ENCODE measurements at places on chromosomes 1 and 21. TPM values are rescaled to one million over a fixed set of nuclear protein-coding genes. Genes with fewer than 3 reads are reported as not detected.

Gene NTMT2
- polyA plus RNA-seq: not detected

Gene MAN1C1
- 13.9 TPM for polyA plus RNA-seq

Gene C1orf185
- not detected for polyA plus RNA-seq

Gene LPAR3
- 1.4 TPM for polyA plus RNA-seq

Gene LCE1C
- not detected for polyA plus RNA-seq

Gene BLZF1
- polyA plus RNA-seq: 32.2 TPM

Gene SUSD4
- 19.2 TPM for polyA plus RNA-seq

Gene BNIPL
- 3.4 TPM for polyA plus RNA-seq

Gene GABRD
- 2.1 TPM for polyA plus RNA-seq

Gene NOS1AP
- 10.7 TPM for polyA plus RNA-seq

Gene RGS13
- not detected for polyA plus RNA-seq

Gene MTARC1
- 26.8 TPM for polyA plus RNA-seq

Gene TTF2
- 32.1 TPM for polyA plus RNA-seq

Gene CFAP126
- 15.2 TPM for polyA plus RNA-seq

Gene VPS26C
- 49.8 TPM for polyA plus RNA-seq

Gene NHLH1
- polyA plus RNA-seq: 0.22 TPM

Gene WNT4
- polyA plus RNA-seq: 6.7 TPM

Gene LIN28A
- polyA plus RNA-seq: 0.15 TPM

Gene RNU1-1
- polyA plus RNA-seq: 1.9 TPM

Gene SLC9C2
- 0.27 TPM for polyA plus RNA-seq

Gene GPR52
- not detected for polyA plus RNA-seq

Gene IGSF21
- 0.12 TPM for polyA plus RNA-seq

Gene FNBP1L
- polyA plus RNA-seq: 136 TPM

Gene CHIT1
- 0.10 TPM for polyA plus RNA-seq

Gene S100A7
- 0.43 TPM for polyA plus RNA-seq

Gene GATAD2B
- polyA plus RNA-seq: 34.8 TPM

Gene SPATA1
- polyA plus RNA-seq: 4.2 TPM

Gene NES
- polyA plus RNA-seq: 146 TPM

Gene LCE1A
- polyA plus RNA-seq: not detected

Gene KAZN
- polyA plus RNA-seq: 35.2 TPM

Gene BCAR3
- polyA plus RNA-seq: 26.6 TPM

Gene CLCA1
- polyA plus RNA-seq: not detected

Gene PIGM
- polyA plus RNA-seq: 15.6 TPM

Gene OR6N1
- polyA plus RNA-seq: not detected

Gene TMEM240
- polyA plus RNA-seq: 3.7 TPM

Gene MSTO1
- polyA plus RNA-seq: 70.0 TPM

Gene LCE1F
- not detected for polyA plus RNA-seq

Gene DEPDC1
- 22.3 TPM for polyA plus RNA-seq

Gene ZNF684
- 17.2 TPM for polyA plus RNA-seq

Measured in left kidney (tissue), 8 donors.